Stimulated activated CD4-positive, alpha-beta T cell treated with anti-CD3 and anti-CD28 coated beads, Interleukin-4, amount 100 ng/mL, for 48 hours (primary cell): ENCODE measurements at places on chromosomes 2 and 18.

DNA sequence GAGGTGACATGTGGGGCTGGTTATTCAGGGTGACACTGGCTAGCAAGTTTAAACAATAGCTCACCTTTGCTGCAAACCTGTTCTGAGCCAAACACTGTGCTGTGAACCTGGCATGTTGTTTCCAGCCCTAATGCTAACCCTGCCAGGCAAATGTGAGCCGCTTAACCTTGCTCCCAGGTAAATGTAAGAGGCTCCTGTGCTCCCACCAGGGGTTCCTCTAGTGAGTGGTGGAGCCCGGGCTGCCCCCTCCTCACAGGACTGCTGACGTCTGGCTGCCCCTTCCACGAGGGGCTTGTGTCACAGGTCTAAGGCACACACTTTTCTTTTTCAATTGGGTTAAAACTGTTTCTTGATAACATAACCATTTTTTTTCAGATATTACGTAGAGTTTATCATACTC lies 223.7 kb downstream of the DCDC2C start:
- no peak for DNase-seq

GRCh38 chr2:187581125-187581896 lies 27.1 kb upstream of the TFPI start:
- peak; percentile 3 for DNase-seq

DNA sequence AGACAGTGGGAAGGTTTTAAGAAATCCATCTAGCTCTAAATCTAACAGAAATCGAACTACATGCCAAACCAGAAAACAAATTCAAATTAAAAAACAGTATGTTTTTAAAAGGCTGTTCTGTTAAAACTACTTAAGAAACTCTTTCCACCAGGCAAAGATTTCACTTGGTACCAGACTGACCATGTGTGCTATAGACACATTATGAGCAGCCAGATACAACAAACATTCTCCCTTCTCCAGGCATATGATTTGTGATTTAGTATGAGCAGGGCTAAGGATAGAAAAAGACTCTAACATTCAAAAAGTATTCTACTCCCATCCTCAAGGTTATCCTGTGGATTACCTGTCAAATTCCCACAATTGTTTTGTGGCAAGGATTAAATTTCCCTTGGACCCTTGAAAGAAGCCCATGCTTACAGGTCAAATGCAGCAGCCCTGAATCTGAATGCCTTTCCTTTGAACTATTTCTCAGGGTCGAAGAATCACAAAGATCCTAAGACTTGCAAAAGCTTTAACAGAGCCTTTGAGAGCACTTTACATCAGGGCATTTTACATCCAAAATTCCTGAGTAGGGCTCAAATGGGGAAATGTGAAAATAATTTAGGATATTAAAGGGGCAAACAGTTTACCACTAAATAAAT lies 42.5 kb upstream of the TTC32 start:
- no peak for DNase-seq

DNA sequence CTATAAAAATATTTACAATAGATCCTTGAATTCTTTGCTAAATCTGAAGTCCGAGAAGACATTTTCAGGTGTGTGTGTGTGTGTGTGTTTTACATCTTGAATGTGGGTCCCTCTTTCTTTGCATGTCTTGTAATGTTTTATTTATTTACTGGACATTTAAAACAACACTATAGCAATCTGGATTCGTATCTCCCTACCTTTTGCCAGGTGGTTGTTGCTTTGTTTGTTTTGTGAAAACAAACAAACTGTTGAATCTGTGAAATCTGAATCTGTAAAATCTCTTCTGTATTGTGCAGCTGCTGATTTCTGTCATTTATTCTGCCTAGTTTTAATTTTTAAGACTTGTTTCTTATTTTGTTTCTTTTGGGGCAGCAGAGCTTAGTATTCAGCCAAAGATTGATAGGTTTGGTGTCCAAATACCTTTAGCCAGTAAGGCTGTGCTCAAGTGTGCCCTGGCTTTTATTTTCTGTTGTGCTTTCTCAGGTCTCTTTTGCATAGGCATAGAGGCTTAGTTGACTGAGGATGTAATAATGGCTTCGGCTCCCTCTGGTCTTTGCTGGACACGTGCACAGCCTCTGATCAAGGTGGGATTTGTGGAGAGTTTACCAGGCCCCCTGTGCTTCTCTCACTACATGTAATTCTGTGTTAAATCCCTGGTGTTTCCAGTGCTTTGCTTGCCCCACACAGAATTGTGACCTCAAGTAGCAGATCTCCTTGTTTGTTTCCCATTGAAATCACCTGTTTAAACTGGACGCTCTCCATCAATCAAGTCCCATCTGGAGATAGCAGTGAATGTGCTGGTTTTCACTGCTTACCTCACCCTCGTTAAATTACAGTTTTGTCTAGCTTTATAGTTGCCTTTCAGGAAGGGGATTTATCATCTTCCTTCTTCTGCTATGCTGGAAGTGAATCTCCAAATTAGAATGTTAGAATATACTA lies 71.1 kb downstream of the BIRC6 start:
- no peak for DNase-seq

DNA sequence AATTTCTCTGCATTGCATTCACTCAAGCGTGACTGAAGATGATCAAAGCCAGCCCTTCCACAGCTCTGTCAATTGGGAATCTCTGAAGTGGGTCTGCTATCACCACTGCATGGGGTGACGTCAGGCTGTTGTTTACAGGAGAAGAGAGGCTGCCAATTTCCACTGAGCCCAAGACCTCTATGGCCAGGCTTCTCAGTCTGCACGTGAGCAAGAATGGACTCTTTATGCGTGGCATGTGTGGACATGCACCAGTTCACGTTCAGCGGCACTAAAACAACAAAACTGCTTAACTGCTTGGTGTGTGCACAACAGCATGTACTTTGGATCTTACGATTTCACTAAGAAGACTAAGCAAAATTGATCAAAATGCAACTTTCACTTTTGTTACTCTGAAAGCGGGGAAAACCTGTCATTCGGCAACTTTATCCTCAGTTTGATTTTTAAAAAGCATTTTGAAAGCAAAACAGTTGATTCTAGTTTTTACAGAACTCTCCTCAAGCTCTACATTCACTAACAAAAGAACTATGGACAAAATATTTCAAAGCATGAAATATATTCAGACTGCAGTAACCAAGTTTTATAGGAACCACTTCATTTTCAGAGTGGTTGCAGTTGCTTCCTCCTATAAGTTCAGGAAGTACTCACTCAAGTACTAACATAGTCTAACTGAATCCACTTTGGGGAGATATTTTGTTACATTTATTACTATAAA lies 77.0 kb upstream of the SERTAD2 start:
- DNase-seq: no peak

DNA sequence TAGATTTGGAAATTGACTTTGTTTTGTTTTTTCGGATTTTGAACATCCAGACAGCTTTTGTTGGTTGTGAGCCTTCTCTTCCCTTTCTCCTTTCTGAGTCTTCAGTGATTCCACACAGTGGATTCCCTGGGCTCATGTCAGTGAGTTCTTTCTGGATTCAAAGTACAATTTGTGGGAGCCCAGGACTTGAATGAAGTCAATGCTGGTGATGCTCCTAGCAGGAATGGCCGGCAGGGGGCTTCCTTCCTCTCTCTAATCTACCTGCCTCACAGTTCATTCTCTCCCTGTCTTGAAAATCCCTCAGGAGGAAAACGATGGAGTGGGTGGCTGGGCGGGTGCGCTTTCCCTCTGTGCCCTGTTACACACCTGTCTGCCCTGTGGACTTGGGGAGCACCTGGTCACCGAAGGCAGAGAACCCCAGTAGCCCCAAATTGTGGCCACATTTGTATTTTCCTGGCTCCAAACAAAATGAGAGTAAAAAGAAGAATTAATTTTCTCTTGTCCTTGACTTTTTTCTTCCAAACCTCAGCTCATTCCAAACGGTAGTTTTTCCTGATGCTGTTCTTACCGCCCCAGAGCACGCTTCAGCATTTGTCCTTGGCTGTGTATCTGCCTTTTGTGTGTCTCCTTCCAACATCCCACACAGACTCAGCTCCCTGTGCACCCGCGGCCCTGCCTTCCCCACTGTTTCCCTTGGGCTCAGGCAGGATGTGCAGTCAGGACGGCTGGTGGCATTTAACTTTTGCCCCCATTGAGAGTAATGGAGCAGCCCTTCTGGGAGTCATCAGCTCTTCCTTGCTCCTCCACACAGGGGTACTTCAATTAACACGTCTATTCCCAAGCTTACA lies 86.6 kb downstream of the MARCO start:
- DNase-seq: no peak

DNA sequence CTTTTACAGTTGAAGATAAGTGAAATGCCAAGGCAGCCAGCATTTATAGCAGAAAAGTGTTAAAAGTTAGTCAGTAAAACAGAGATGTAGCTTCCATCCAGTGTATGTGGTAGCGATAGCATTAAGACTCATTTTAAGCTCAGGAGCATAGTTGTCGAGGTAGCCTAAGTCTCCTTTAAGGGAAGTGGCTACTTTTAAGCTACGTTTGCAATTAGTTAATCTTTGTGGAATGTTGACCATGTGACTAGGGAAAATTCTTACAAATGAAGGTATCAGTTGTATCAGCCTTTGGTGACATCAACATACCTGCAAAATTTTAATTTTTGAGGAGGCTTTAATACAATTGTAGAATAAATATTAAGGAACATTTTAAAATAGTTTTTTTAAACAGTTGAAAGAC lies 61.9 kb downstream of the LHCGR start:
- DNase-seq: no peak

DNA sequence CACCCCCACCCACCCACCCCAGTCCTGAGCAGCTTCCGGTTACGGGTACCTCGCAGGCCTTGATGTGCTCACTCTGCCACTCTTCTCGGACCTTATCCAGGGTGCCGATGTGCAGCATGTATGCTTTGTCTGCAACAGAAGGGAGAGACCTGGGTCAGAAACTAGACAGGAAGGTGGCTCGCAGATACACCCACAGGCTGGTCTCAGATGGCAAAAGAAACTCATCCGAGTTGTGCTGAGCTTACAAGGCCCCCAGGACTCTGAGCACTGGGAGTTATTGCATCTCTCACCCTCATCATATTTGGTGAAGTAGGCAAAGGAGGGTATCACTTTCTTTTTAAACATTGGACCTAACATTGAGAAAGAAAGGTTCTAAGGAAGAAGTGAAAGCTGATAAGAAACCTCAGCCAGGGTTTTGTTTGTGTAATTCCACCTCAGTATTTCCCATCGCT lies 30.6 kb upstream of the EPG5 start:
- peak; percentile 10 for DNase-seq

- DNase-seq: no peak
Measured at GRCh38 chr2:237931205-237931721, 35.6 kb upstream of the UBE2F start.

DNA sequence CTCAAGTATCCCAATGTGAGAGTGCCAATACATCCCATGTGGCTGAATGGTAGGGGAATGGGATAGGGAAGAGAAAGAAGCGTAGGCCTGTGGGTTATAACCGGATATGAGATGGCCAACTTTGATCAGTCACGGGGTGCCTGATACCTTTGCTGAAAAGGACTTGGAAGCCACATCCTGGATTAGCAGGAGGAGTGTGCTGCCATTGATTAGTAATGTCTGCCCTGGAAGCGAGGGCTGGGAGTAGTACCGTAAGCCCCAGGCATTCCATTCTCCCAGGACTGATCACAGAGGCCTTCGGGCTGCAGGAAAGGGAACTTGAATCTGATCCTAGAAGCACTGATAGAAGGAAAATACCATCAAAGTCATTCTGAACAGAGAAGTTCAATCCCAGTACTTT lies 218.5 kb downstream of the TFCP2L1 start:
- no peak for DNase-seq

- DNase-seq: no peak
Measured at GRCh38 chr2:233240897-233241296, 10.6 kb upstream of the ATG16L1 start.

DNA sequence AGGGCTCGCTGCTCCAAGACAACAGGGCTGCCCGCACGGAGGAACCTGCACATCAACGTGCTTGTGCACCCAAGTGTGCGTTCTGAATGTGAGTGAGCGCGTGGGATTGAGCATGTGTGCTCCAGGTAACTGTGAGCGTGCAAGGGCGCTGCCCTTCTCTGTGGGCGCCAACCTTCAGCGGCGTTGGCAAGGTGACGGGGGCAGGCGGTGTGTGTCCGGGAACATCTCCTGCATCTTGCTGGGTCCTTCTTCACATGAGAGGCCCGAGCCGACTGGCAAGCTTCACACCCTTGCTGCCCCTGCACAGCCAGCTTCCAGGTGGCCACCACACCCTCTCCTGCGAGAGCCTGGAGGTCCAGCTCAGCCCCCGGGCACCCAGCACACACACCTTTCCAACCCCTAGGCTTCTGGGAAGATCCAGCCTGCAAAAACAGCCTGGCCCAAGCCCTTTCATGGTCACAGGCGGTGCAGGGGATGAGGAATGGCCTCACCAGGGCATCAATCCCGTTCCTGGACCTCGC lies 220.9 kb downstream of the HDAC4 start:
- DNase-seq: no peak
